ENCODE measurements at places on chromosomes 3 and 15. TPM values are rescaled to one million over a fixed set of nuclear protein-coding genes. Genes with fewer than 3 reads are reported as not detected.

Gene GRIP2
- total RNA-seq, result not detected

DNA sequence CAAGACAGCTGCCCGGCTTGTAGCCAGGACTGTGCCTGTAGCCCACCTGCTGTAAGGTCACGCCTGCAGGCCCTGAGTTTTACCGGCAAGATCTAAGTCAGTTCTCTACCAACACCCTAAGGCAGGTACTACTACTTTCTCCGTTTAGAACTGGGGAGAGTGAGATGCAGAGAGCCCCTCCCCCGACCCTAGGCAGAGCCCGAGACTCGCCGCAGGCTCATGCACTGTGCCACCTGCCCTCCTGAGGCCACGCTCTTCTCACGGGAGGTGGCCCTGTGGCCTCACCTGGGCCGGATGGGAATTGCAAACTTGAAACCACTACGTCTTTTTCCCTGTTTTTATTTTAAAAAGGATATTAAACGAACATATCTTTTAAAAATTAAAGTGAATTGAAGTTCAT lies 36.9 kb upstream of the PCSK6 start:
- no peak for DNase-seq

DNA sequence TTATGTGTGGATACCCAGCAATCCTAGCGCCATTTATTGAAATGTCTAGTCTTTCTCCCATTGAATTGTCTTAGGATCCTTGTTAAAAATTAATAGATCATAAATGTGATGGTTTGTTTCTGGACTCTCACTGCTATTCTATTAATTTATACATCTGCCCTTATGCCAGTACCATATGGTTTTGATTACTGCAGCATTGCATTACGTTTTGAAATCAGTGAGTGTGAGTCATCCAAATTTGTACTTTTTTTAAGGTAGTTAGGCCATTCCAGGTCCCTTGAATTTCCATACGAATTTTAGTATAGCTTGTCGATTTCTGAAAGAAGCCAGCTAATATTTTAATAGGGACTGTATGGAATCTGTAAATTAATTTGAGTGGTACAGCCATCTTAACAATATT lies 648.6 kb upstream of the ZNF385D start:
- no peak for DNase-seq

DNA sequence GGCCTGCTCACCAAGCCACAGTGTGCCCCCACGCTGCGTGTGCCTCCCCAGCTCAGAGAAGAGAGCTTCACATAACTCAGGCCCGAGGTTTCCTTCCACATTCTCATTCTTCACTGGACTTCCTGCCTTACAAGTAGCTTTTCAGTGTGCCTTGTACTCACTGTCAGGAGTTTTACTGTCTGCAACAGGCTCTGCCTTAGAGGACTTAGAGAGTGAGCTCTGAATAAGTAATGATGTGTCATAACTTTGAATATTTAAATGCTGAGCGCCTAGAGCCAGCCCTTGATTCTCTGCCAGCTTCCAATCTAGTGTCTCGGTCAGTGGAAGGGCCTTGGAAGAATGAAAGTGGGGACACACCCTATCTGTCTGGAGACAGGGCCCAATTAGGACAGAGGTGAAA lies 41.8 kb downstream of the ITGB5 start:
- no peak for DNase-seq

Gene CIB2
- total RNA-seq, result 1.6 TPM

DNA sequence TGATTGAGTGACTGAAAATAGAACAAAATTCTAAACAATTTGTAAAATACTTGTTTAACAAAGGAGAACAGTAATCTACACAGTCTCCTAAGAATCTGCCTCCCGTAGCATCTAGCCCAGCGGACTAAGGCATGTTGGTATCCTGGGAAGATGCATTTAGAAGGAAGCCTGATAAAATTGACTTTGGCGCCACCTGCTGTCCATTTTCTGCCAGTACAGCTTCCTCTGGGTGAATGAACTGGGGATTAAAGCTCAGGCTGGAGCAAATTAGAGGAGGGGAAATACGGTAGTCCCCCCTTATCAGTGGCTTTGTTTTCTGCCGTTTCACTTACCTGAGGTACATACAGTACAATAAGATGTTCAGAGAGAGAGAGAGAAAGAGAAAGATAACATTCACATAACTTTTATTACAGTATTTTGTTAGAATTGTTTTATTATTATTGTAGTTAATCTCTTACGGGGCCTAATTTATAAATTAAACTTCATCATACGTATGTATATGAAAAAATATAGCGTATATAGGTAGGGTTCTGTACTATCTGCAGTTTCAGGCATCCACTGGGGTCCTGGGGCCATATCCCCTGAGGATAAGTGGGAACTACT lies 191.6 kb downstream of the GAP43 start:
- DNase-seq, result no peak

DNA sequence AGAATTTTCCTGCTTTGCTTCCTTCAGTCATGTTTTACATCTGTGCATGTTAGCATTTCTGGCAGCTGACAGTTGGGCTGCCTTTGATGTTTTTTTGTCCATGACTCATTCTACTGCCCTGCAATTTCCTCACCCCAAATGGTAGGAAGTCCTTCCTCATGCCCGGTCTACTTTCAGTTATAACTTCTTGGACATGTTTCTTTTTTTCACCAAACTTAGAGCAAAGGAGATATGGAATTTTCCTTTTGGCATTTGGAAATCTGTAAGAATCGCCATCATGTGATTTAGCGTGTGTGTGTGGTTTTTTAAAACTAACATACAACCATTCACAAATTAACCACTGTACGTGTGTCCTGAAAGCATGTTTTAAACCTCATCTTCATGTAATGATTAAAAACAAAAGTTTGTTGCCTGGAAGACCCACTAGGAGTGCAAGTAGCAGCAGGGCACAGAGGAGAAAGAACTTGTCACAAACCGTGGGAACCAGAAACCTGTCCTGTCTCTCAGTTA lies 430.7 kb upstream of the CFAP20DC start:
- DNase-seq, result no peak

Gene PTH1R
- total RNA-seq, result not detected

Gene LMAN1L
- 0.27 TPM for total RNA-seq

- DNase-seq, result no peak
Observed at GRCh38 chr3:102745881-102746280, 311.1 kb downstream of the ZPLD1 start.

DNA sequence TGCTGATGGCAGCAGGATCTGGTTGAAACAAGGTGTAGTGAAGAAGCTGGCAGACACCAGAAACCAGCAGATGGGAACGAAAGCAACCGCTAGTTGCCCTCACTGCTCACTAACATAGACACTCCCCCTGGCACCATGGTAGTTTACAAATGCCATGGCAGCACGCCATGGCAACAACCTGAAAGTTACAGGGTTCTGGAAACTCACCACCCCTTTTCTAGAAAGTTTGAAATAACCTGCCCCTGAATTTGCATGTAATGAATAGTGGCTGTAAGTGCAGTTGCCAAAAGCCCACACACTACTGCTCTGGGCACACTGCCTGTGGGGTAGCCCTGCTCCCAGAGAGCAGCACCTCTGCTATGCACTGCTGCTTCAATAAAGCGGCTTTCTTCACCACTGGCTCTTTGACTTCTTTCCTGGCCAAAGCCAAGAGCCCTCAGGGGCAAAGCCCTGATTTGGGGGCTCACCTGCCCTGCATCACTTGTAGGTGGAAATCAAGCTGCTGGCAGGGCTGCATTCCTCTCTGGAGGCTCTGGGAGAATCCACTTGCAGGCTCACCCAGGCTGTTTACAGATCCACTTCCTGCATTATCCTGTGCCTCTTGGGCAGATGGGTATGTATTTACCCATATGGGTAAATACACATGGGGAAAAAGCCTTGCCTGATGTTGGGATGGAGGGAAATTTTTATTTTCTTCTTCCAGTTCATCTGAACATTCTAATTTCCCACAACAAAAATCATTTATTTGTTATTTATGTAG lies 2.0 kb upstream of the GP9 start:
- DNase-seq, result no peak

DNA sequence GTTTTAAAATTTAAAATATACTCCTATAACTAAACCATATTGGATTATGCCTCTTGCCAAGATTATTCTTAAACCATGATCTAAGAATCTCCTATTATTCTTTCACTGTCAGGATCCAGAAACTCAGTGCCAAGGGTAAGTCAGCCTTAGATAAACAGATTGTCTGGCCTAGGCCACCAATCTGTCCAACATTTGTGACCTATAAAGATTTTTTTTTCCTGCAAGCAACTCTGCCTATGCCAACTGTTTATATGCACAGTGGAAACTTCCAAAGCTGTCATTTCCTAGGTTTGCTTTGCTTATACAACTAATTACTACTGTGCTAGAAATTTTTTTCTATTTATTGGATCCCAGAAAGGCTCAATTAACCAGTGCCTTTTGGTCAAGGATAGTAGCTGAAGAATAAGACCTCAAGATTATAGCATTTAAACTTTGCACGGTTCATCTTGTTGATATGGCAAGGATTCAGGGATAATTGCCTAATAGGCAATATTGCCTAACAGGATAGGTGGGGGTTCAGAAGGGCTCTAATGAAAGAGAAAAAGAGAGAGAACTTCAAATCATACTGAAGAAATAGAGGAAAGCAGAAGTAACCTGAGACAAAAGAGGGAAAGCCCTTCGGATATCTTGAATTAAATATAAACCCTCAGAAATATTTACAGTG lies 22.8 kb downstream of the GAP43 start:
- no peak for DNase-seq
